Neural crest cell (in vitro differentiated cells): ENCODE measurements at places on chromosomes 16 and 17.

DNA sequence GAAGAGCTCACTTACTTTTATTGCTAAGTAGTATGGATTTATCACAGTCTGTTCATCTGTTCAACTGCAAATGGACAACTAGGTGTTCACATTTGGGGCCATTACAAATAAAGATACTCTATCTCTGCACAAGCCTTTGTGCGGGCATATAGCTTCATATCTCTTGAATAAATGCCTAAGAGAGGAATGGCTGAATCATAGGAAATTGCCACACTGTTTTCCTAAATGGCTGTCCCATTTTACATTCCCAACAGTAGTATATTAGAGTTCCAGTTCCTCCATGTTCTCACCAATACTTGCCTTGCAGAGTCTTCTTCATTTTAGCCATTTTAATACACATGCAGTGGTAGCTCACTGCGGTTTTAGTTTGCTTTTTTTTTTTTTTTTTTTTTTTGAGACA, 20.5 kb downstream of the NSMCE1 start:
- no peak for DNase-seq

DNA sequence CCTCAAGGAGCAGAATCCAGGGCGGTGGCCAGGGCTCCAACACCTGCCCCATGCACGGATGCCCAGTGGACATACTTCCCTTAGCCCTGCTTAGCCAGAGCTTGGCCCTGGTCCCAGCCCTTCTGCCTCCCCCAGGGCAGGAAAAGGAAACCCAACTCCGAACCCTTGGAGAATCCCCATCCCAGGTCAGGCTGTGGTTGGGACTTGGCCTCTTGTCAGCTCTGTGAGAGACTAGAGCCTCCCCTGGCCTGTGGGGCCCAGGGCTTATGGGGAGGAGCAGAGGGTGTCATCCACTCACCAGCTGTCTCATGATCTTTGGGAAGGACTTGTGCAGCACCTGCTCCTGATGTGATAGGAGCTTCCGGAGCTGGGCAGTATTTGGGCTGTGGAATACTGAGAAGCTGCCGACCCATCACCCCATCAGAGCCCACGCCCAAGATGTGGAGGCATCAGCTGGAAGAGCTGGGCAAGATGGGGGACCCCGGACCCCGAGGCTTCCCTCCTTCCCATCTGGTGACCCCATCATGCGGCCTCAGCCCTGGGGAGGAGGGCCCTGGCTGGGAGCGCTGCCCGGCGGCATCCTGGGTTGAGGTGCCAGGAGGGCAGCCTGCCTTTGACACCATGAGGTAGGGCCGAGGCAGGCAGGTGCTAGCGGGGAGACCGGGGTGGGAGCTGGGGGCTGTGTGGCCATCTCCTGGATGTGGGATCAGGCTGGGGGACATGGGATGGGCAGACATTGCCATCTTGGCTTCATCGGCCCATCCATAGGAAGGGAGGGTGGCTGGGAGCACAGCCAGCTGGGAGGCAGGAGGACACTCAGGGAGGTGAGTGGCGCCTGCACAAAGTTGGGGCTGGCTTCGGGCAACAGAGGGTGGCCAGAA, 45.1 kb downstream of the TNFRSF13B start:
- no peak for DNase-seq

- DNase-seq: no peak
Measured at GRCh38 chr16:54954220-54954619, 23.6 kb downstream of the IRX5 start.

- DNase-seq: no peak
Measured at GRCh38 chr16:1053121-1053521, 19.4 kb upstream of the SSTR5 start.

DNA sequence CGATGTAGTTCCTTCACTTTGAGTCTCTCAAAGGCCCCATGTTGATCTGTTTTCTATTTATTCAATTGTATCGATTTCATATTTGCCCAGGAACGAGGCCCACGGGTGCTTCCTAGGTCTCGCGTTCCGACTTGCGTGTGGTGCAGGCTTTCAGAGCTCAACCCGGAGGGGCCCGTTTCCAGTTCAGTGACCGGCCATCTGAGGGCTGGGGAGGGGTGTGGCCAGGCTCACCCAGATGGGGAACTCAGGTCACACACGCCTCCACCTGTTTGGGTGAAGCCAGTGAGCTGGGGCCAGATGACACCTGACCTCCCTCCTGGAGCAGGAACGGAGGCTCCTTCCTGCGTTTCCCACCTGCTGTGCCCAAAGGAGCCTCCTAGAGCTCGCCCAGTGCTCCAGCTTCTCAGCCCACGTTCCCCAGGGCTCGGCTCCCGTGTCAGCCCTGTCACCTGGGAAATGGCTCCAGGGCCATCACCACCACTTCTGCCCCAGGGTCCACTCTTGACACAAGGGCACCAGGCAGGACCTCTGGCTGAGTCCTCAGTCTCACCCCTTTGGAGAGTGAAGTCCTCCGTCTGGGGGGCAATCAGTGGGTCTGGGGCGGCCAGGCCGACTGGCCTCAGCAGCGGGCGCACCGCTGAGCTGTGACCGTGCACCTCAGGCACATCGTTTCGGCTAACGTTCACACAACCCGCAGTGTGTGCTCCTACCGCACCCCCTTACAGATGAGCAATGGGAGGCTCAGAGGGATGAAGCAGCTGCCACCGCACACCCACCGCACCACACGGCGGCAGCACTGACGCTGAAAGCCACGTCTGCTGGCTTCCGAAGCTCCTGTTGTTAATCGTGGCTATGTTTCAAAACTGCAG, 18.0 kb downstream of the FOXF1 start:
- no peak for DNase-seq

DNA sequence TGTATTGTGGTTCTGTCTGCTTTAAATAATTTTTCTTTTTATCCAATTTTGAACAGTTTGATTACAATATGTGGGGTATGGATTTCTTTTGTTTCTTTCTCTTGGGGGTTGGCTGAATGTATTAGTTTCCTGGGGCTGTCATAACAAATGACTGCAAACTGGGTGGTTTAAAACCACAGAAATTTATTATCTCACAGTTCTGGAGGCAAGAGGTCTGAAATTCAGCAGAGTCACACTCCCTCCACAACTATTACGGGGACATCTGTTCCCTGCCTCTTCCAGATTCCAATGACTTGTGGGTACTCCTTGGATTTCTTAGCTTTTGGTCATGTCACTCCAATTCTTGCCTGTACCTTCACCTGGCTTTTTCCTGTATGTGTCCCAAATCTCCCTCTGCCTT, 23.7 kb downstream of the COX11 start:
- no peak for DNase-seq

DNA sequence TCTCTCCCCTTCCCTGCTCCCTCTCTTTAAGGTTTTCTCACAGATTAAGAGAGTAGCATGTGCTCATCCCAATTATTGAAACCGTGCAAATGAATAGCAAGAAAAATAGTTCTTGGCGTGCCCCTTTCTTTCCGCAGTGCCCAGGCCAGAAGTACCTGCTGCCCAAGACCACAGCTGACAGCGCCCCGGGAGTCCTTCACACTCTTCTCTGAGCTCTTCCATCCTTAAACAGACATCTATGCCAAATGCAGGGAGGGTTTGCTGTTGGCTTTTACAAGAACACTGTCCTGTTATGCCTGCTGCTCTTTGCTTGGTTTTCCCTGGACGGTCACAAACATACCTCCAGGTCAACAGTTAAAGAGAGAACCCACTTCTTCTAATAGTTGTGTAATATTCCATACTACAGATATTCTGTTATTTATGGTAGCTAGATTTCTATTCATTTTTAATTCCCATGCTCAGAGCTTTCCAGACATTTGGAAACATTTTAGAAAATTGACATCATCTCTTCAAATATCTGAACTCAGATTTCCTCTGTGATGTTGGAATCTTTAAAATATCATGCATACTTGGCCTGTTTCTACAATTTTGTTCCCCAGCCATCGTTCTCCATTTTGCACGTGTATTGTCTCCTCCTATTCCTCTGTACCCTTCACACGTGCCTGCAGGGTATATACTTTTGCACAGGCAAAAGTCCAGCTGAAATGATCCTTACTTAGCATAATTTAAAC, 416.7 kb downstream of the WWOX start:
- no peak for DNase-seq

DNA sequence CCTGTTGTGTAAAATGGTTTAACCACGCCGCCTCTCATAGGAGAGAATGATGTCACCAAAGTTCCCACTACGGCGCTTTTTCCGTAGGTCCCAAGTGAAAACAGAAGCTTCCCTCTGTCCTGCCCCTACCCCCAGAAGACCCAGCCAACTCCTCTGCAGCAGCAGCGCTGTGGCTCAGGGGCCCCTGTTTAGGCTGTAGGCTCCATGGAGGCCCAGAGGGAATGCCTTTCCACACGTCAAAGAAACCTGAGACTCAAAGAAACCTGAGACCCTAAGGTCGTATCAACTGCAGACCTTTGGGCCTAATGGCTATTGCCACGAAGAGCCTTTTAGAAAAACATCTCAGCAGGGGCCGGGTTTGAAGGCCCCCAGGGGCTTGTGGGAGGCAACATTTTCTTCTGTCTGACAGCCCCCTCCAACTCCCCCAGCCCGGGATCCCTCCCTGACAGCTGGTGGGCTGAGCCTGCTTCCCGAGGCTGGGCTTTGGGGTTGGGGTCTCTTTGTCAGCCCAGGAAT, 43.1 kb upstream of the MEAK7 start:
- DNase-seq: peak; percentile 36

DNA sequence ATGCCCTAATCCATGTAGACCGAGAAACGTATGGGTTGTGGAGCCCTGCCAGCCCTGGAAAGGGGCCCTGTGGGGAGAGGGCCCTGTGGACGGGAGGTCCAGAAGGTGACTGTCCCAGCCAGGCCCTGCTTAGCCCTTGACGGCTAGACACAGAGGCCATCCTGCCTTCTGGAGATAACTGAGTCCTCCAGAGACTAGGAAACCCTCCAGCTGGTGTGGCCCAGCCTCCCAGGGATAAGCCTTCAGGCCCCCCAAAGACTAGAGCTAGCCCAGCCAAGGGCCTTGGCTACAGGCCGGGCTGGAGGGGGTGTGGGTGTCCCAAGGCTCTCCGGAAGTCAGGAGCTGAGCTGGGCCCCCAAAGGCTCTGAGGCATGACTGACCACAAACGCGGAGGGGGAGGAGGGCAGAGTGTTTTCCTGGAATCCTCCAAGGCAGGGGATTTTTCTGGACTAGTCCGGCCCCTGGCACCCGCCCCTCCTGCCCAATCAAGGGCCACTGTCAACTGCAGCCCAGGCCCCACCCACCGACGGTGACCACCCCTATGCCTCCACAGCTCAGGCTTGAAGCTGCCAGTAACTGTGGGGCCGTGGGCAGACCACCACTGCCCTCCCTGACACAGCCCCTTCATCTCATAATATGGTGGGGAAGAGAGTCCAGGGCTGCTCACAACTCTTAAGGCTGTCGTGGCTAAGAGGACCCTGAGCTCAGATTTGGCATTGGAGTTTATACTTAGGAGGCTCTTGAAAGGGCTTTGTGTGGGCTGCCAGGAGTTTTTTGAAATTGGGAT, 885 bp upstream of the VASN start:
- DNase-seq: no peak

DNA sequence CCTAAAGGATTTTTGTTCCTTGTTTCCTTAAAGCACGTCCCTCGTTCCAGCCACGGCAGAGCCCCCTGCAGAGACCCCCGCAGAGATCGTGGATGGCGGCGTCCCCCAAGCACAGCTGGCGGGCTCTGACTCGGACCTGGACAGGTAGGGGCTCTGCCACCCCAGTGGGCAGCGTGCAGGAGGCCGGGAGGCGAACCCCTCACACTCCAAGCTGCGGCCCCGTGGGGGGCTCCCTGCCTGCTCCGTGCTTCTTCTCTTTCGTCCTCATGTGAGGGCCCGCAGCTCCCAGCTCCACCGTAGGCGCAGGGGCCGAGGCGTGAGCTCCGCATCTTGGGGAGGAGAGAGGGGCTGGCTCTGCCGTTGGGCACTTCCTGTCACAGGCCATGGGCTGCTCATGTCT, 8.5 kb downstream of the TELO2 start:
- DNase-seq: no peak

DNA sequence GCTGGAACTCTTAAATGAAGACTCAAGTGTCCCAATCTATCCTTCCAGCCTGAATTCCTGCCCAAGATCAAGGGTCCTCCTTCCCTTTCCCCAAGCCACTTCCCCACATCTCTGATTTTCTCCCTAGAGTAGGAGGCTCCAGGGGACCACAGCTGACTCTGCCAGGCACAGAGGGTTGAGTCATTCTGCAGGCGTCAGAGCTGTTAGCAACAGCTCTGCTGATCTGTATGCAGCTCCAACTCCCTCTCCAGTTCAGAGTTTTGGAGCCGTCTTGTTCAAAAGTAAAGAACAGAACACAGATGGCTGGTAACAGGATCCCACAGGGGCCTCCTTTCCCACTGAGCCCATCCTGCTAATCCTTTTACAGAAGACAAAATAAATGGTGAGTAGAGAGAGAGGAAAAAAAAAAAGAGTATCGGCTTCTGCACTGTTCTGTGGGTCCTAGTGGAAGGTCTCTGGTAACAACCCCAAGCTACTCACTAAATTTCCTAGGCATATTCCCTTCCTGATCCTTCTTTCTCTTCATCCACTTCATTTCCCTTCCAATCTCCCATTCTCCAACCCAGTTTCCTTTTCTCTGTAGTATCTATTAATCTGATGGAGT, 13.4 kb upstream of the TAOK1 start:
- DNase-seq: no peak

GRCh38 chr17:27354491-27355081, 60.7 kb downstream of the WSB1 start:
- no peak for DNase-seq
